ENCODE measurements at places on chromosomes 3 and 15.

- no peak for DNase-seq
These were observed 58.8 kb downstream of the TNIK start for GRCh38 chr3:171401432-171401831.

DNA sequence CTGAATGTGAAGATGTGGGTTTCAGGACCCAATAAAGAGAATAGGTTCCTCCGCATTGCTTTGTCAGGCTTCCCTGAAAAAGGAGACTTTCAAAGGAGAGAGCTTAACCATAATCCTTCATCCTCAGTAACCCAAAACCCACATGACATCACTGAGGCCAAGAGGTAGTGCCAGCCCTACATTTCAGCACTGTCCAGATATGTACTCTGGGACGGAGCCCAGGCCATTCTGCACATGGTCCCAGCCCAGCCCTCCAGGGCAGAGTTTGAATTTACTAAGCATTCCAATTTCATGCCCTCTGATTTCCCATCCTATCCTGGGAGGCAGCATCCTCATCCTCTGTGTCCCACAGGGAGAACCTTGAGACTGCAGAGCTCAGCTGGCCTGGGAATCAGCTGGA is 210.5 kb downstream of the GABRB3 start:
- no peak for DNase-seq

DNA sequence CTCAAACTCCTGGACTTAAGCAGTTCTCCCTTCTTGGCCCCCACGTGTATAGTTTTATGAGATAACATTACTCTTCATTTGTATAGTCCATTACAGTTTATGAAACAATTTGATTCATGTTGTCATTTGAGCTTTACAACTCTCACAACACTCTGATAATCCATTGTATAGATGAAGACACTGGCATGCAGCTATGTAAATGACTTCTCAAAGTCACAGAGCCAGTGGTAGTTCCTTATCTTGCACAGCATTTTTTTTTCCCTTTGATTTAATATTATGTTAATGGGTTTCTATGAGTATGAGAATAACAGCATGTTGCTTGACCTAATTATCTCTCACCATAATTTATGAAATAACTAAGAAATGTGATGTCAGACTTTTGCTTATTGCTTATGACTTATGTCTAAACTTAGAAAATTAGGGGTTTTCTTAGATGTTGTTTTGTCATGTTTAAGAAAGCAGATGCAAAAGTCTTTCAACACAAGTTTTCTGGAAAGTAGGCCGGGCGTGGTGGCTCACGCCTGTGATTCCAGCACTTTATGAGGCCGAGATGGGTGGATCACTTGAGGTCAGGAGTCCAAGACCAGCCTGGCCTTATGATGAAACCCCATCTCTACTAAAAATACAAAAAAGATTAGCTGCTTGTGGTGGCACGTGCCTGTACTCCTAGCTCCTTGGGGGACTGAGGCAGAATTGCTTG is 13.3 kb downstream of the VPS8 start:
- no peak for DNase-seq

GRCh38 chr3:171169443-171169842 is 142.9 kb upstream of the SLC2A2 start:
- no peak for DNase-seq

GRCh38 chr3:36941658-36942057 is 3.2 kb downstream of the TRANK1 start:
- DNase-seq = no peak

DNA sequence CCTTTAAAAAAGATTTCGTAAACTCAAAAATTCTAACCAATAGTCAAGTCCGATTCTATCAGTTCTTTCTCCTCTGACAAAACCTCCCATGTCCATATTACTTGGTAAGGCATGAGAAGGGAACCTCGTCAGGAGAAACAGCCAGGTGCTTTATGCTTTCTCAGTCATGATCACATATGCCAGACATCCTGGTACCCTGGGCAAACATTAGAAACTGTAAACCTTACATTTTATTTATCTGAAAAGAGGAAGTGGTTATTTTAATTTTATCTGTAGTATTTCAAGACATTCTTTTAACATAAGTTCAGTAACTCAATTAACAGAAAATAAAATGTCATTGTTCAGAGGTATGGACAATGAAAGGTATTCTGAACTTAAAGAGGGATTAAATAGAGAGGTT is 474.8 kb upstream of the GBE1 start:
- DNase-seq = no peak

GRCh38 chr3:184335661-184336546 is 1.5 kb upstream of the FAM131A start:
- no peak for DNase-seq

GRCh38 chr15:38678281-38678680 is 113.7 kb upstream of the RASGRP1 start:
- no peak for DNase-seq

- no peak for DNase-seq
These were observed 78.6 kb downstream of the IGSF11 start for GRCh38 chr3:118955914-118956556.

DNA sequence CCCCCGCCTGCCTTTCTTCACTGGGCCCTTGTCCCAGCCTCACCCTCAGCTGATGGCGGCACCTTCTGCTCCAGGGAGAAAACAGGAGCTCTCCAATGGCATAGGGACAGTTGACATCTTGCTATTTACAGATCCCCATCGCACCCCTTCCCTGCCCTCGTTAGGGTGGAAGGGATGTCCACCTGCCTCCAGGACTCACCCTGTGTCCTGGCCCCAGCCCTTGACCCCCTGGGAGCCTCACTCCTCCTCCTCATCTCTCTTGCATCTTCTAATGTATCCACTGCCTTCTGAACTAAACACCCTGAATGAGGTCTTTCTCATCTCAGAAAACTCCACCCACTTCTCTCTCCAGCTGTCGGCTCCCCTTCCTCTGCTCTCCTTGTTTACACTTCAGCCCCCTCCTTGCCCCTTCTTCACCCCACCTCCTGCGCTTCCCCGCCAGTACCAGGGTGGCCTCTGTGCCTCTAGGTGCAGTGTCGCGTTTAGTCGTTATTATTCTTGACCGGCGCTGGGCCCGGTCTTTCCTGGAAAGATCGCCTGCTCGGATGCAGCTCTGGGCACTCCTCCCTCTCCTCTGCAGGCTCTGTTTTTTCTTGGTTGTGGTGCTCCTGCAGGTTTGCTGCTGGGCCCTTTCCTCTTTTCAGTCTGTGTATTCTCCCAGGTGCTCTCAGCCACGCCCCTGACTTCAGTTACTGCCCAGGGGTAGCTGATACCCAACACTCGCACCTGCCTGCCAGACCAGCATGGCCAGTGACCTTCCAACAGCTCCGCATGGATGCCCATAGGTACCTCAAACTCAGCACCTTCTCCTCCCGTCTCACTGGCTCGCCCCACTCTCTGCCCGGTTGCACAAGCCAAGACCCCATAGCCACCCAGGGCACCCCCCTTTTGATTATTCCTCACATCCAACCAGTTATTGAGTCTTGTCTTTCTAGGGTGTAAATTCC is 42.9 kb downstream of the PML start:
- DNase-seq = no peak

- no peak for DNase-seq
These were observed 161.7 kb upstream of the ZNF385D start for GRCh38 chr3:21912711-21913110.

GRCh38 chr15:61997786-61998185 is 62.5 kb downstream of the VPS13C start:
- no peak for DNase-seq

DNA sequence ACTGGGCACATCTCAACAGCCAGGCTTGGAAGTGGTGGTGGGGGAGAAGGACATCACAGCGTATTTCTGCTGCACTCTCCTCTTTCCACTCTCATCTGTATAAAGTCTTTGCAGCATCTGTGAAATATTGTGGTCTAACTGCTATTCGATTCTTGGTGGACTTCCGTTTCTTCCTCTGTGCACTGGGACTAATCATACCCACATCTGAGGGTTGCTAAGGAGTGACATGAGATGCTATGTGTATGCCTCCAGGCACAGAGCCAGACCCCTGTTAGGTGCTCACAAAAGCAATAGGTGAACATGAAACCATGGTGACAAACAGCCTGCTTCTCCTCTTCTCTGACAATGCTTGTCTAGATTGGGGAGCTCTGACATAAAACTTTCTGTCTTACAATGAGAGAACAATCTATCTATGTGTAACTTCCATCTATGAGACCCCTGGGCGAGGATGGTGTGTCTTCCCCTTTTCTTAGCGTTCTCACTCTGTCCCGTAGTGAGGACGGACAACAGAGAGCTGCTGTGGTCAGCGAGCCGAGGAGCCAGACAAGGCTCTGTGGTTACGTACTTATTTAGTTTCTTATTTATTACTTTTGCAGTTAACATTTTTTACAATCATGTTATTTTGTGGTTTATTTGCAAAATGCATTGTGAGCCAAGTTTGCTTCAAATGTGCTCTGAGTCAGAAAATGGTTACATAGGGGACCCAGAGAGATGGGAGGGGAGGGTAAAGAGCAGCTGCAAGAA is 196.7 kb upstream of the TPRG1 start:
- no peak for DNase-seq

GRCh38 chr3:107272471-107272870 is 104.8 kb upstream of the CCDC54 start:
- DNase-seq = no peak

- no peak for DNase-seq
These were observed 165.0 kb downstream of the FRMD5 start for GRCh38 chr15:44029940-44030568.

- no peak for DNase-seq
These were observed 4.3 kb upstream of the MYL3 start for GRCh38 chr3:46867550-46867898.

DNA sequence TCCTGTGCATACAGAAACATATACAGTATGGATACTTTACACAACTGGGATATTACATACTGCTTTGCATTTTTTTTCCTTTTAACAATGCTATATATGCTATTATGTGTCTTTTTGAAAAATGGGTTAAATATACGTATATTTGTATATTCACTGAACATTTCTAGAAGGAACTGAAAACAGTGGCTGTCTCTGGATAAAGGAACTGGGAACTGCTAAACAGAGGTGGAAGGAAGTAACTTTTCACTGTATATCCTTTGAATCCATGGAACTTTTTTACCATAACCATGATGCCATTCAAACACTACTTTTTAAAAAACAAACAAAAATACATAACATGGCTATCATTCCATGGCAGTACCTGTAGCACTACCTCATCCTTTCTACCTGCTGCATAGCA is 1.8 kb downstream of the MTFMT start:
- DNase-seq = no peak

DNA sequence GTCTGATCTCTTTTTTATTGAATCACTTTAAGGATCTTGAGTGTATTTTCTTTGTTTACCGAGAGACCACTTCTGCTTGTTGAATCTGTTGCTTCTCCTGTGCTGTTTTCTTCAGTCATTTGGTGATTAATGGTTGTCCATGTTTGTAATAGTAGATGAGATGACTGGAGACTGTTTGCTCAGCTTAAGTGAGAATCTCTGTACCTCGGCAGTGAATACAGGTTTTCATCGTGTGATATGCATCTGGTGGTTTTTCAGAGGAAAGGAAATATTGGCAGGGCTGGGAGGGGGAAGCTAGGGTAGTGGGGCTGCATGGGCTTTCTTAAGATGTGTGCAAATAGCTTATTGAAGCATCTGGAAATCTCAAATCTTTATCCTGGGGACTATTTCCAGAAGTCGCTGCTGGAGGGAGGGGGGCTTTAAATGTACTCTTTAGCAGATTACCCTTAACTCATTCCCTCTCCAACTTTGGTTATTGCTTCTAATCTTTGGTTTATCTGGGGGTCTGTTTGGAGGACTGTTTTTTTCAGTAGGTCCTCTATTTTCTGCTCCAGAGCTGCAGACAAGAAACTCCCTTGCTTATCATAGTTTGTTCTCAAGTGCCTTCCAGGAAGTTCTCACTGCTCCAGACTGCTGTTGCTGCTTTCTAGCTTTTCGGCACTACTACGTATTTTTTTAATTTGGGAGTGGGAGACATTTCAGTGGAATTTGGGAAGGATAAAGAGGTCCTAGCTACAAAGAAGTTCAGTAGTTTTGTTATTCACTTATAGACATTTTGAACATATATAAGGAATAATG is 19.4 kb downstream of the CMTM8 start:
- no peak for DNase-seq

- DNase-seq = no peak
These were observed 33.7 kb downstream of the SLC2A2 start for GRCh38 chr3:170992854-170993253.

- DNase-seq = peak; percentile 78
These were observed 63.0 kb downstream of the SH3BP5 start for GRCh38 chr3:15269091-15269989.

- DNase-seq = no peak
These were observed 47.6 kb downstream of the OSTN start for GRCh38 chr3:191246630-191247029.

DNA sequence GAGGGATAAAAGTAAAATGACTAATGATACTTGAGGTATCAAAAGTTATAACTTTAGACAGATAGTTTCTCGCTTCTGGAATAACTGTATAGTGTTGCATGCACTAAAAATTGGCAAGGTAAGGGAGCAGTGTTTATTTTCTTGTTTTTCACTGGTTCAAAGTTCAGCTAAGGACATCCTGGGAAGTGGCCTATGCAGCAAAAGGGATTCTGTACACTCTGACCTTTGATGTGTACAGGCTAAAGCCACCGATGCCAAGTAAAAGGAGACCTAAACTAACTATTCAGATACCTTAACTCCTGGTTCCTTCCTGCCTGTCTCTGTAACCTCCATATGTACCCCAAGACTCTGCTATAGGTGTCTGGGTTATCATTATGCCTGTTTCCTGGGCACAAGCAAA is 1.7 kb downstream of the FBXO40 start:
- DNase-seq = no peak

DNA sequence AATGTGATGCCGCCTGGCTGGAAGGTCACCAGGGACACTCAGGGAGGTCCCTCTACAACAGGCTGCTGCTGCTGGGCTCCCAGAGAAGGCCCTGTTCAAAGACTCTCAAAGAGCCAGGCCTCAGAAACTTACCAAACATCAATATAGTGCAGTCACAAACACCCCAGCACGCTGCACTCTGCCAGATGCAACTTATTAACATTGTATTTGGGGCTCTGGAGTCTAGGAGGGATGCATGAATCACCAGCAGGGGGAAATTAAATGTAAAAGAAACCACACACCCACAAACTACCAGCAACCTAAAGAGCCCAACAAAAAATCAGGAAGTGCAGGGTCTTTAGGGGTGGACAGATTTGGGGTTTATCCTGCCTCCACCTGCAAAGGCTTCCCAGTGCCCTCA is 74.6 kb upstream of the SPATA12 start:
- DNase-seq = no peak

DNA sequence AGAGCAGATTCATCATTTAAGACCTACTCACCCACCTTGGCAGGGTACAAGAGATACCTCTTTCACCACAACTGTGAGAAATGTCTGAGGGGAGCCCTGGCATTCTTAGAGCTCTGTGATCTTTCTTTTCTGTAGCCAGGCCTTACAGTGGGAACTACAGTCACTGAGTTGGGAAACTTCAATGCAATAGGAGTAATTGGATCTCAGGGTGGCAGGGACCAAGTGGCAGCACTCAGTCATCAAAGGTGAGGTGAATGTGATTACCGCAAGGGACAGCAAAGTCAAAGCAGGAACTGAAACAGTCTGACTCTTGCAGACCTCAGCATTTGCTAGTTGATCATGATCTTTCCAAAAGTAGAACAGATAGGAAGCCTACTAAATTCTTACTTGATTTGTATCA is 7.2 kb upstream of the MCF2L2 start:
- no peak for DNase-seq
